ENCODE measurements at places on chromosomes 1 and 21.

DNA sequence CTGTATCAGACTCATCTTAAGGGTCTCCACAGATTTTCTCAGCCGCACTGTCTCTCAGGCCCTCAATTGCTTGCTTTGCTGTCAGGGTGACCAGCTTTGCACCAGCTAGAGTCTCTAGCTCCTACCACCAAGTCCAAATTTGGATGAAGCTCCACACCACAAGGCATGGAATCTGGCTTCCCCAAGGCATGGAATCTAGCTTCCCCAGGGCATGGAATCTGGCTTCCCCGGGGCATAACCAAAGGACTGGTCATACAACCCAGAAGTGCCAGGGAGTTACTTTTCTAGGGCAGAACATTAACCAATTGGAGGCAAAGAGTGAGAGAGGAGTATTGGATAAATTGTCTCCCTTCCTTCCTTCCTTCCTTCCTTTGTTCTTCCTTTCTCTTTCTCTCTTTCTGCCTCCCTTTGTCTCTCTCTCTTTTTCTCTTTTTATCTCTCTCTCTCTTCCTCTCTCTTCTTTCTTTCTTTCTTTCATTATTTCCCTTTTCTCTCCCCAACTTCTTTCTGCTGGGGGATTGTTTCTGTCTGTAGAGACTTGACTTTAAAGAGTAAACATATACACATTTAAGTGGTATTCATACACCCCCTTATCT, 76.9 kb upstream of the HAO2 start:
- DNase-seq = no peak

- no peak for DNase-seq
These were observed 7.0 kb upstream of the MAST2 start for GRCh38 chr1:45796381-45796780.

GRCh38 chr1:219432191-219432606, 180.7 kb downstream of the ZC3H11B start:
- no peak for DNase-seq

DNA sequence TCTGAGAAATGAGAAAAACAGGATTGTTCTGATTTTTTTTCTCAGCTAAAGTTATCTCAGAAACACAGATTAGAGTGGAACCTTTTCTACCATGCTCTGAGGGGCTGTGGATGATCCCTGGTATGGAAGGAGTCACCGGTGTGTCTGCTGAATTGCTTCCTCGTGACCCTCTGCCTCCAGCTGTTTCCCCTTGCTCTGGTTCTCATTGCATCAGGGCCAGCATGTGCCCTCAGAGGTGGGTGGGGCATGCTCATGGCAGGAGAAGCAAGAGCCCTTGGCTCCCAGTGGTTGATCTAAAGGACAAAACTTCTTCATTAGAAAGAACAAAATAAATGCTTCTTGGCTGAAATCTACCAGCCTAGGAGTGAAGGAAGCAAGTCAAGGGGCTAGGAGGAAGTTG, 183.2 kb upstream of the HMCN1 start:
- DNase-seq = no peak

- no peak for DNase-seq
These were observed 293.9 kb upstream of the PROX1 start for GRCh38 chr1:213693864-213694263.

DNA sequence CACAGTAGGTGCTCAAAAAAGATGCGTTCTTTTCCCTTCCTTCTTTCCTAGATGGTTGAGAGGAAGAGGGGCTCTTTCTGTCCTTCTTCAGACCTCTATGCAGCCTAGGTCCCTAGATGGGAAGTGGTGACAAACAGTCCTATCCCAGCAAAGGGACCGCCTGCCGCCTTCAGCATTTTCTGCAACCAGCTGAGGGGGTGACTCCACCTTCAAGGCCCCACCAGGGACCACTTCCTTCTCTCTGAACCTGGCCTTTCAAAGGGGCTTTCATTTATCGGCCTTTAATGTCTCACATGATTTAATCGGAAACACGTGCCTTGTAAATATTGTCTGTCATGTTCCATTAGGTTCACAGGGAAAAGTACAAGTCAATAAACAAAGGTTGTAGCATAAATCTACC, 32.6 kb downstream of the GLIS1 start:
- no peak for DNase-seq

DNA sequence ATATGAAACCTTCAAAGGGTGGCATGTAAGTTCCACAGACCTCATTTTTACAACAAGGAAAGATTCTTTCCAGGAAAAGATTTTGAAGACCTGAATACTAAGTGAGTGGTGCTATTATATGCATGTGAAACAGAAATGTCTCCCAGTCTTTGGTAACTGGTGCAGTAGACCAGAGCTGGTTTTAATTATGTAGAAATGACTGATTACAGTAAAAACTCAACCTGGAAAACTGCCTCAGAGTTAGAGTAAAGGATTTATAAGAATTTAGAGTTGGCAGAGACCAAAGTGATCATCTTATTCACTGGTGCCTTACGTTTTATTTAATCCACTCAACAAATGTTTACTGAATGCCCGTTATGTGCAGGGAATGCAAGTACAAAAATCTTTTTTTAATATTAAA, 30.2 kb upstream of the LRRC8D start:
- DNase-seq = no peak

- no peak for DNase-seq
These were observed 52.4 kb downstream of the NAV1 start for GRCh38 chr1:201591348-201591747.

DNA sequence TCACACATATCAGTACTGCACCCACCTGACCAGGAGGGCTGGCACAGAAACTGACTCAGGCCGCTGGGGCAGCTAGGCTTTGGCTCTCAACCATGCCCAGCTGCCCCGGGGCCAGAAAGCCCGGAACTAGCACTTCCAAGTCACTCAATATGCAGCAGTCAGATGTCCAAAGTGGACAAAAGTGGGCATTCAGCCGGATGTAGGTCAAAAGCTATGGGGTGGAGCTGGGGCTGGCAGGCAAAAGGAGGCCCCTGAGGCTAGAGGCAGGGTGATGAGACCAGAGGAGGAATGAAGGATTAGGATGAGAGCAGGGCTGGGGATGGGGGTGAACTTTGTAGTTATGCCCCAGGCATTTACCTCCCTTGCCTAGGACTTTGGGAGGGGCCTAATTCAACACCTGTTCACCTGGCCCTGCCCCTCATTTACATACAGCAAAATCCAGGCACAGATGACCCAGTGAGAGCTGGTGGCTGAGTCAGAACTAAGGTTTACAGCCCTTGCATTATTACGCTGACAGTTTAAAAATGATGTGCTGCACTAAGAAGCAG, 30.7 kb upstream of the EDN2 start:
- no peak for DNase-seq

- DNase-seq = peak; percentile 53
These were observed 5.9 kb upstream of the PLEKHG5 start for GRCh38 chr1:6497215-6497866.

GRCh38 chr21:27569831-27570230, 602.9 kb upstream of the ADAMTS5 start:
- DNase-seq = no peak

DNA sequence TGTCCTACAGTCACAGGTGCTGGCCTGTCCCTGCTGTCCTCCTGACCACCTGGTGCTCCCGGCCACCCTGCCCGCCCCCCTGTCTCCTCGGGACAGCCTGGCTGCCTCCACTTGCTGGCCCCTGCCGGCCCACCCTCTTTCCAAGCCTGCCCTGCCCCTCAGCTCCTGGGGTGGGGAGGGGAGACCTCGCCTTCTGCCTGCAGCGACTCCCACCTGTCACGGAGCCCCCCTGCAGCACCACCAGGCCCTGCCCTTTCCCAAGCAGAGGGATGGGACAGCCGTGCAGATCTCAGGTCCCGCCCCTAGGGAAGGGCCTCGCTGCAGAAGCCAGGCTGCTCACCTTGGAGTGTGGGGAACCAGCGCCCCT, 7.5 kb downstream of the LRRC3 start:
- DNase-seq = no peak

DNA sequence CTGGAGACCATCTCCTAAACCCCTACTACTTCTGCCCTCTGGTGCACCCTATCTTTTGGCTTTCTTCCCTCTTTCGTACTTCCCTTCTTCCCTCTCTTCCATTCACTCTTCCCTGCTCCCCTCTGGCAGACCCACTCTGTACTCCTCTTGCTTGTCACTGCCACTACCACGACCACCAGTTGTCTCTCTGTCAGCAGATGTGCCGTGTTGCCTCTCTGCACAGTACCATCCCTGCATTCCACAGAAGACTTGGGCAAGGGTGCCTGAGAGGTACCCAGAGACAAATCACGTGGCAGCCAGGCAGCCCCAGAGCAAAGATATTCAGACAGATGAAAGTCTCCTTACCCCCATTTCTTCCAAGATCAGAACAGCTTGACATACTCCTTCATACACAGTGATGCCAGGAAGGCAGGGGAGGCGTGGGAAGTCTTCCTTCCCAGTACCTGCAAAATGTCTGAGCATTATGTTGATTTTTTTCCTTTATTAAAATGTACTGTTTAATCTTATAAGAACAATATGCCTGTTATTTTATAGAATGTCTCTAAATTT, 15.0 kb downstream of the CAMSAP2 start:
- no peak for DNase-seq

DNA sequence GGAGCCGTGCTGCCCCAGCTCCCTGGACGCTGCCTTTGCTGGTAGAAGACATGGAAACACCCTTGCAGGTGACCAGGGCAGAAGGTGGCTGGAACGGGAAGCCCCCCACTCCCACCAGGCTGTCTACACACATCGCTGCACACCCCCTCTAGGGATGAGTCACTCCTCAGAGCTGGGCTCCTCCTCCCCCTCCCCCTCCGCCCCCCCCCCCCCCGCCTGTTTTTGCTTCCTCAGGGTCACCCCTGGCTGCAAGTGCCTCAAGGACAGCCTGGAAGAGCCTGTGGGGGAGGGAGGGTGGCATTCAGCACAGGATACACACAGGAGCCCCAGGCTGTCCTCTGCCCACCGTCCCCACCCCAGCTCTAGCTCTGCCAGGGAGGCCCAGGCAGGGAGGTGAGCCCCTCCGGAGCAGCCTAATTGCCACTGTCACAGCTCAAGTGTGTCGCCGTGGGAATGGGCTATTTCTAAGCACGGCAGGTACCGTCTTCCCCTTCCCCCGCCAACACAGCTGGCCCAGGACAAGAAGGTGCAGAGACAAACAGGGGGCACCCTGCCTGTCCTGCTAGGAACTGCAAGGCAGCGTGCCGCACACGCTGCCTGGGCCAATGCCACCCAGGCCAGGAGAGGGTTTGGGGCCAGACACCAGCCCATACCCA, 2.5 kb downstream of the FNDC10 start:
- no peak for DNase-seq

- DNase-seq = no peak
These were observed 31.9 kb downstream of the NEK2 start for GRCh38 chr1:211643324-211644212.

DNA sequence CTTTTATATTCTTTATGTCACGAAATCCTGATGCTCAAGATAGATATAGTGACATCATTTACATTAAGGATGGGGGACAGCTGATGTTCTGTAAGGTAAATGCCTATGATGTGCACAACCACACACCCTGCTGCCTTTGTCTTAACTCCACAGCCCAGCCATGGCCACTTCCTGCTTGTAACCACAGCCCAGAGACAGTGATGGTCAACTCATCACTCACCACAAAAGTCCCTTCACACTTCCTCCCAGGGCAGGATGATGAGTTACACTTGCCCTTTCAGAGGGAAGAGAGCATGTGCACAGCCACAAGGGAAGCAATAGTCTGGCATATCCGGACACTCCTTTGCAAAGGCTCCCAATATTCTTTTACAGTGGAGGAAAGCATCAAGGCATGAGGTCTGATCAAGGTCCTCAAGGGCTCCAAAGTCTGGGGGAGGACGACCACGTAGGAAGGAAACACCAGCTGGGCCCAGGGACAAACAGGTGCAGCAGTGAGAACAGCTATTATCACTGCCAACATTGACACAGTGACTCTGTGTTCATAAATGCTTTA, 53.8 kb downstream of the PLPP3 start:
- DNase-seq = no peak

GRCh38 chr1:232883992-232884661, 66.3 kb upstream of the NTPCR start:
- DNase-seq = no peak

DNA sequence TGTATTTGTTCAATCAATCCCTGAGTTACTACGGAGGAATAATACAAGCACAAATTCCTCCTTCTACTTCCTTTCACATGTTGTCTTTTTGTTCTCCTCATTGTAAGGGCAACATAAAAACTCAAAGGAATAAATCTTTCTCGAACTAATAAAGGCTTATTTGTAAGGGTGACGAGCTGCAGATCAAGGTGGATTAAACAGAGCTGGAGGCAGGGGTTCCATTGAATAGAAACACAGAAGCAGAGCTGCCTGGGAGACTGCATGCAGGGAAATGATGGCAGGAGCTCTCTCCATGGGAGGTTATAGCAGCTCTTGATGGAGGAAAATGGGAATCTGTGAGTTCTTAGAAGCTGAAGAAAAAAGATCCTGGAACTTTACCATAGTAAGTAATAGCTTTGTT, 160.2 kb downstream of the CYYR1 start:
- DNase-seq = no peak

- peak; percentile 62 for DNase-seq
These were observed 5.5 kb downstream of the SMPDL3B start for GRCh38 chr1:27940297-27940696.

GRCh38 chr1:165218731-165219130, 137.8 kb downstream of the LMX1A start:
- DNase-seq = no peak

DNA sequence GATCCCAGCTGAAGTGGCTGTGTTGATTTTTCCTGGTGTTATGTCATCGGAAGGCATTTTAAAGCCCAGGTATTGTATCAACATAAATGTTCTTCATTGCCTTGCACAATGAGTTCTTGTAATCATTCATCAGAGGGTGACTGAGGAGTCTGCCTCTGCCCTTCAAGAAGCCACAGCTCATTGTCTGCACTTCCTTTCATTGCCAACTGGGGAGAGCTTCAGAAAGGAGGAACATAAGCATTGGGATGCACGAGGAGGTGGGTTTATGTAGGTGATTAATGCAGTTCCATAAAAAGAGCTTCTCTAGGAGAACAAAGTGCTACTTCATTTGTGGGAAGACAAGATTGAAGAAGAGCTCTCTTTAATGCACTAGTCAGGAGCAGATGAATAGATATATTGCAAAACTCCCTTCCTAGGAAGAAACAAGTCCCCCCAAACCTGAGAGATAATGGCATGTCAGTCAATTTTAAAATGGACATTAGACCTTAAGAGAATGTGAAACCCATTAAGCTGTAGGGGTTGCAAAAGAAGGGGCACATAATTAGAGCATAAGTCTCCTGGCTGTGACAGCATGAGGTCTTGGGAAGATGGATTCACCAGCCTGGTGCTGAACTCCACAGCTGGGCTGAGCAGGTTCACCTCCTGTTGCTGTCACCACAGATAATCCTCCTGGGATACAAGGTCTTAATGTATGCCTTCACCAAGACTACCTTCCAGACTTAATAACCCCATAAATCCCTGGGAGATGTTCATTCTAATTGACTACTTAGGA, 124.6 kb downstream of the BACH1 start:
- DNase-seq = no peak

- DNase-seq = peak; percentile 7
These were observed 782 bp downstream of the CSDE1 start for GRCh38 chr1:114756949-114757454.

DNA sequence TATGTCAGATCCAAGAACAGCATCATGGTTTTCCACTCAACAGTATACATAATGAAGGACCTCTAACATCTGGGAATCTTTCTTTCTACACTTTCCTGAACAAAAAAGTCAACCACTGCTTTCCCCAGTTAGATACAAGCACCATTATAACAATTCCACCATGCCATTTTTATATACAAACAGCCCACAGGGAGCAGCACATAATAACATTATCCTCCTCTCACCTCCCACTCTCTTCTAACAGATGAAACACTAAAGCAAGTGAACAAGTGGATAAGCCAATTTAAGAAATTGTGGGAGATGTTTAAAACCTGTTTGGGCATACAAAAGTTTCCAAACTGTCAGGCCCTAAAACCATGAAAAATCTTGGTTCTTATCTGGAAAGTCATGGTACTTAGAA, 29.4 kb upstream of the PRRC2C start:
- DNase-seq = no peak

Measured in stimulated activated CD4-positive, alpha-beta T cell treated with anti-CD3 and anti-CD28 coated beads, Interleukin-12 subunit alpha, Interleukin-12 subunit beta, amount 100 ng/mL, for 4 hours (primary cell).